ENCODE measurements at places on chromosomes 7 and 10.

GRCh38 chr10:50624413-50624865 lies 683 bp upstream of the SGMS1 start:
- DNase-seq = peak; percentile 96

DNA sequence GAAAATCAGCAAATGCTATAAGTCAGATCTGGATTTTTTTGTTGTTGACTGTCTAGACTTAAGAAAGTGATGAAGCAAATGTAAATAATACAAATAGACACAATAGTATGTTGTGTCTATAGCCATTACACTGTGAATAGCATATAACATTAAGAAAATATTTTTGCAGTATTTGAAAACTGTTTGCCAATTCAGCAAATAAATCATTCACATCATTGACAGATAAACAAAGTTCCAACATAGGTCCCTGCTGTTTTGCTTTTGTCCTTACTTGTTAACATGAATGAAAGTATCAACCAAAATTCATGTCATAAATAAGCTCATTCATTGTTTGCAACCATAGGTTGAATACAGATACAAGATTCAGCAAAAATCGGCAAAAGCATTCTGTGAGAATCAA lies 200.5 kb downstream of the KIF20B start:
- DNase-seq = no peak

GRCh38 chr10:52216852-52217251 lies 97.2 kb upstream of the DKK1 start:
- DNase-seq = no peak

DNA sequence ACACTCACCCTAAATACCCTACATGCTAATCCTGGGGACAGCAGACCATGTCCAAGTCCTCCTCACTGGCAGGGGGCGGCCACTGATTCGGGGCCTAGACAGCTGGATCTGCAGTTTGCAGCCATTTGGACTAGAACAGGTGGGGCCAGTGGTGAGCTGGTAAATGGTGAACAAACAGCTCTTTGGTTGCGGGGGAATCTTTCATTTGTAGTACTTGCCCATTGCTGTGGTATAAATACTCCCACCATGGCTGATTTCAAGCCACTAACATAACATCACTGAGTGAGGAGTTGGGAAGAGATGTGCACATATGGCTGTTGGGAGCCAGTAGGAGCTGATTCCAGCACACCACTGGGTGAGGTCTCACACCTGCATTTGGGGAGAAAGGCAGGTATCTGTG lies 13.5 kb downstream of the ZNF503 start:
- DNase-seq = no peak

DNA sequence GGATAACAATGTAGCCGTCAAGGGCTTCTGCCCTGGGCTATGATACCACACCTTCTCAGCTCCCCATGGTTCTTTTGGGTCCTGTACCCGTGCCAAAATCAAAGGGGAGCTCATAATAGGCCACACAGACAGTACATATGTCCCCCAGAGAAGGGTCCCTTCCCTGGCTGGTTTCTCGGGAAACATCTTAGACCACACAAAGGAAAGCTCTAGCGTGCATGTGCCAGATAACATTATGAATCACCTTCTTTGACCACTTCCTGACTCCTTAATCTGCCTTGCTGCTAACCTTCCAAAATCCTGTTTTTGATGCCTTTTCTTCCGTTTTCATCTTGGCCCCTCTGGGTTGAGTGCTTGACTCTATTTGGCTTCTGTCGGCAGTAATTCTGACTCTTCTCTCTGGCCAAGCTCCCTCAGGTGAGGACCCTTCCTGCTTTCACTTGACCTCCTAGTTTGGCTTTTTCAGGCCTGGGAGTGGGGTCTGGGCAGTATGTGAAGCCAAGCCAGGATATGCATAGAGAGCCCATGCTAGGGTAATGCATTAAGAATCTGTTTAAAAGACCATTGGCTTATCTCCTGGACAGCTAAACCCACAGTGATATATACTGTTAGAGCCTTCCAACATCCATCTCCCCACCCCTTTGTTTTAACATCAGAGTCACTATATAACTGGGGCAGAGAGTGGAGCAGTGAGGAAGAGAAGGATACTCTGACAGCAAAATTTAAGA lies 84.8 kb downstream of the ANLN start:
- DNase-seq = no peak

DNA sequence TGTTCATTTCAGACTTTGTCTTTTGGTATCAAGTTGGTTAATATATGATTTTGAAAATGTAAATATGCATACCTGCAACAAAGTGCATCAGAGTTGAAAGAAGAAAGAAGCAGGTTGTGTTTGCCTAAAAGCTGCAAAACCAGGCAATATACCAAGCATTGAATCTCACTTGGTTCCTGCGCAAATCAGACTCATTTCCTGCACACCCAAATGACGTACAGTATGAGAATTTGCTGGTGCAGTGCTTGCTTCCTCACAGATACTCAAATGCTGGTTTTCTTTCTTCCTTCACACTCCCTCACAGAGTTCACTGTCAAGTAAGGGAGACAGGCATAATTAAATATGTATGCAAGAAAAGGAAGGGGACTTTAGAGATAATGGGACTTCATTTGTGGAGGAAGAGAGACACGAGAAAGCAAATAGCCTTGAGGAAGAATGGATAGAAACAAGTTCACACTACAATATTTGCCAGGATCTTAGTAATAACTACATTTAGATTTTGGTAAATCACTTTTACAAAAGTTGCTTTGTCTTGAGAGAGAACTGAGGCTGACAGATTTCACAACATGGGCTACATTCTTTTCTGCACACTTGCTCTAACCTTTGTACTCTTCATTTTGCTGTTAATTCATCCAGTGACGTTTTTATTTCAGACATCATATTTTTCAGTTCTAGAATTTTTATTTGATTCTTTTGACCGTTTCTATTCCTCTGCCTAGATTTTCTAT lies 56.9 kb upstream of the AOAH start:
- DNase-seq = peak; percentile 53

DNA sequence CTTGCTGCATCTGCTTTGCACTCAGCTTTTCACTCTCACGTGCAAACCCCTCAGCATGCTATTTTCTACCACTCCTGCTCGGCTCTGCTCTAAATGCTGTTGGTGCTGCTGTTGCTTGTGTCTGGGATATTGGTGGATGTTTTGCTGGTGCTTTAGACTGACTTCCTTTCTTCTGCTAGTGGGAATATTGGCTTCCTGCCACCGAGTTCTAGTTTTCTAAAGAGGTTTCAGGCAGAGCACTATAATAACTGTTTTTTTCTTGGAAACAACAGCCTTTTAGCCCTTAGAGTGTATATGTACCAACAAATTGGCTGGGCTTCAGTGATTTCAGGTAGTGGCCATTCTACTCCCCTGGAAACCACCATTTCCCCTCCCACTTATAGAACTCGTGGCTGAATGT lies 27.8 kb downstream of the TMEM236 start:
- no peak for DNase-seq

DNA sequence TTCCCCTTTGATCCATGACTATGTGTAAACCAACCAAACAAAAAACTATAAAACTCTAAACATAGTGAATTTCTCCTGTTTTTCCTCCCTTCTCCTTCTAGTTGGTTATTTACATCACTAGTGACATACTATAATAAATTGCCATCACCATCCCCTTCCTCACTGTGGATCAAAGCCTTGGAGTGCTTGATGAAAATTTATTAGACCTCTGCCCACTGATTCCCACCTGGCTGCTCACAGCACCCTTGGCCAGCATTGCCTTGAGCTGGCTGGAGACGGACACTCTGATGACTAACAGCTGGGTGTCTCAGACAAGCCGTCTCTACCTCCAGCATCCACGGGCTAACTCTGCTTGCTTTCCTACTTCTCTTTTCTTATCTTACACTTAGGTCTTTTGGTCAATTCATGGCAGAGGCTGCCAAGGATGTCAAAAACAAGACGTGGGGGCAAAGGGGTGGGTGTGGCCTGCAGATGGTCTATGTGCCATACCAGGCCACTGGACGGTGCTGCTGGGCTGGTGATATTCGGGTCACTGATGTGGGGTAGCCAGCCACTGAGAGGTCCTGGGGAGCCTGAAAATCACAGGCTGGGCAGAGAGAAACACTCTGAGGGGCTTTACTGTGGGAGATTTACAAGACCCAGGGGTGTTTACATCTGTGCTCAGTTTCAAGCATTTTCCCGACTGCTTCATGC lies 207.8 kb downstream of the TAX1BP1 start:
- DNase-seq = no peak

DNA sequence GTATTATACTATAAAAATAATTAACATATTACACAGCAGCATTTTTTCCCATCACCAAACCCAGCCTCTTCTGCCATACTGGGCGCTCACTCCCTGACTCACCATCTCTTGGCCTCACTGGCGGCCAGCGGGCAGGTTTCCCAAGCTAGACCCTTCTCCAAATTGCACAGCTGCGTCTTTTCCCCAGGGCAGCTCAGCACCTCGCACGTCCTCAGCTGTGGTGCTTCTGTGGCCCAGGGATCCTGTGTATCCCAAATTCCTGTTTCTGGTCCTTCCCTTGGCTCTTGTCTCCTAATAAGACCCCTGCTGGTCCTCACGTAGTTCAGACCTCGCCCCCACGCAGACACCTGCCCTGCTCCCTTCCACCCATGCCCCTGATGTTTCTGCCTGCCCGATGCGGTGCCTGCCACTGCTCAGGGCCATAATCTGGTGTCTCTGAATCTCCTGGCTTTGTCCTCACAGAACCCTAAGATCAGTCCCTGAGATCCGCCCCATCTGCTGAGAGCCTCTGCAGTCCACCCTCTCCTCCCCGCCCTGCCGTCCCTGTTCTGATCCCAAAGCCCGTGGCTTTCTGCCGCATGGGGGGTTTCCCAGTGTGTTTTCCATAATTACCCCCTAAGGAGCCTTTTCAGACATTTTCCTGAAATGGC lies 290.1 kb downstream of the TCERG1L start:
- DNase-seq = no peak

DNA sequence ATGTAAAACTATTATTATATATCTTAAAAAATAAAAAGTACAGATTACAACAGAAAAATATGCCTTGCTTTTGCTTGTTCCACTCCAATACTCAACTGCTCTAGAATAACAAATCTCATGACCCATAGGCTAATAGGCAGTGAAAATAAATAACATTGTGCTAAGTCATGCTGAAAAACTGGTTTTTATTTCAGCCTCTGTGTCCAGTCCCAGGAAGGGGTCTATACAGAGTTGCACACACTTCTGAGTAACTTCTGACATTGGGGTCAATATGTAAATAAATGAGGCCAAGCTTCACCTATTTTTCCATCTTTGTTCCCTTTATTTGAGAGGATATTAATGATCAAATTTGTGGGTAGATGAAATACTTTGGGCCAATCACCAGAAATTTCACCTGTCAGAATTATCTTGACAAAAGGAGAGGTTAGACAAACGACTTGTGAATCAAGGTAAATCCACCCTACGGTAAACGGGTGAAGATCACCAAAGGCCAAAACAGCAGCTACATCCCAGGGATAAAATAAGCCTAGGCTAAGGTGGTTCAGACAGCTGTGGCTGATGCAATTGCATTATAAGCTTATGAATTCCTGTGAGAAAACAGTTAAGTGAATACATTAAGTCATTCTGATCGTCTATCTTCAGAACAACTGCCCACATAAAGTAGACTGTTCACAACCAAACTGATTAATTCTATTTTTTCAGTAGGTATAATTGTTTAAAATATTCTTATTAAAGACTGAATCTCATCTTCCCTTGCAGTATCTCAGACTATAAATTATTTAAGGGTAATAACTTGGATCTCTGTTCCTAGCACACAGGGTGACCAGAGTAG lies 87.5 kb downstream of the UBE2H start:
- DNase-seq = no peak

- peak; percentile 70 for DNase-seq
These were observed 7.3 kb upstream of the KLHDC10 start for GRCh38 chr7:130063036-130063435.

DNA sequence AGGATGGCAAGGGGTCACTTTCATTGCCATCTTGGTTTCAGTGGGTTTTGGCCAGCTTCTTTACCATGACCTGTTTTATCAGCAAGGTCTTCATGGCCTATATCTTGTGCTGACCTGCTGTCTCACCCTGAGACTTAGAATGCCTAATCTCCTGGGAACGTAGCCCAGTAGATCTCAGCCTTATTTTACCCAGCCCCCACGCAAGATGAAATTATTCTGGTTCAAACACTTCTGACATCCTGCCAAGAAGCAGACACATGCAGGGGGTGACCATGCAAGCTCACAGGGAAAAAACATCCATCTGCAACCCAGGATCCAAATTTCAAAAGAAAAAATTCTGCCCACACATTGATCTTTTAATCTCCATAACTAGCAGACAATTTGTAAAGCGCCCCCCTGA lies 88.4 kb upstream of the EEPD1 start:
- no peak for DNase-seq

GRCh38 chr10:25498645-25499044 lies 323.8 kb downstream of the GPR158 start:
- no peak for DNase-seq

GRCh38 chr10:44908936-44909630 lies 2.1 kb upstream of the TMEM72 start:
- no peak for DNase-seq

DNA sequence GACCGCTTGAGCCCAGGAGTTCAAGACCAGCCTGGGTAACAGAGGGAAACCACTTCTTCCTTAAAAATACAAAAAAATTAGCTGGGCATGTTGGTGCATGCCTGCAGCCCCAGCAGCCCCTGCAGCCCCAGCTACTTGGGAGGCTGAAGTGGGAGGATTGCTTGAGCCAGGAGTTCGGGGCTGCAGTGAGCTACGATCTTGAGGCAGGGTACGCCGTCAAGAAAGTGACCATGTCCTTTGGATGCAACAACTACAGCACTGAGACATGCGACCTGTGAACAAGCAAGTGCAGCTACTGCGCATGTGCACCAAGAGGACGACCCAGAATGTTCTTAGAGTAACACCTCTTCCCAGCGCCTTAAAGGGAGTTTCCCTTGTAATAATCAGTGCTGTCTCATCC lies 66.6 kb upstream of the ZNF479 start:
- no peak for DNase-seq

- DNase-seq = no peak
These were observed 1.8 kb downstream of the LAMB1 start for GRCh38 chr7:108000875-108001763.

GRCh38 chr10:3652886-3653285 lies 132.1 kb downstream of the KLF6 start:
- DNase-seq = peak; percentile 4

DNA sequence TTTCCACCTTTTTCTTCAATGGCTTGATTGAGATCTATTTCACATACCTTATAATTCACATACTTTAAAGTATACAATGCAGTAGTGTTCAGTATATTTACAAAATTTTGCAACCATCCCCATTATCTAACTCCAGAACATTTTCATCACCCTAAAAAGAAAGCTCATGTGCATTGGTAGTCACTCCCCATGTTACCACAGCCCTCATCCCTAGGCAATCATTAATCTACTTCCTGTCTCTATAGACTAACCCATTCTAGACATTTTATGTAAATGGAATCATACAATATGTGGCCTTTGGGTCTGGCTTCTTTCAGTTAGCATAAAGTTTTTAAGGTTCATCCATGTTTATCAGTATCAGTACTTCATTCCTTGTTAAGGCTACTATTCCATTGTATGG lies 214.2 kb downstream of the WDR11 start:
- no peak for DNase-seq
